NCI-H146 (cell line): ENCODE measurements at places on chromosomes 5 and 9.

DNA sequence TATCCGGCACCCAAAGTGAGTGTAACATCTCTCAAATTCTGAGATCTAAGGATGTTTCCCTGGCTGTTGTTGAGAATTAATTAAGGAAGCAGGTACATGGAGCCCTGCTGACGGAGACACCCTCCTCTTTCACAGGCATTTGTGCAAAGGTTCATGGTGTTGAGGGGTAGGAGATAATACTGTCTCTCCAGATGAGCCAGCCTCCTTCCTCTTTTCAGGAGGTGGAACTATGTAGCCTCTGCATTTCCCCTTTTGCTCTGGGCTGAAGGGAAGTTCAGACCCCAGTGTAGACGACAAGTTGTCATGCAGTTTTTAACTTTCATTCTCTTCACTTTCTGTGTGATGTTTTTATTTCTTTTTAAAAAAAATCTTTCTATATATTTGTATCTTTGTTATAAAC is 107.5 kb downstream of the GALNT10 start:
- DNase-seq = no peak

DNA sequence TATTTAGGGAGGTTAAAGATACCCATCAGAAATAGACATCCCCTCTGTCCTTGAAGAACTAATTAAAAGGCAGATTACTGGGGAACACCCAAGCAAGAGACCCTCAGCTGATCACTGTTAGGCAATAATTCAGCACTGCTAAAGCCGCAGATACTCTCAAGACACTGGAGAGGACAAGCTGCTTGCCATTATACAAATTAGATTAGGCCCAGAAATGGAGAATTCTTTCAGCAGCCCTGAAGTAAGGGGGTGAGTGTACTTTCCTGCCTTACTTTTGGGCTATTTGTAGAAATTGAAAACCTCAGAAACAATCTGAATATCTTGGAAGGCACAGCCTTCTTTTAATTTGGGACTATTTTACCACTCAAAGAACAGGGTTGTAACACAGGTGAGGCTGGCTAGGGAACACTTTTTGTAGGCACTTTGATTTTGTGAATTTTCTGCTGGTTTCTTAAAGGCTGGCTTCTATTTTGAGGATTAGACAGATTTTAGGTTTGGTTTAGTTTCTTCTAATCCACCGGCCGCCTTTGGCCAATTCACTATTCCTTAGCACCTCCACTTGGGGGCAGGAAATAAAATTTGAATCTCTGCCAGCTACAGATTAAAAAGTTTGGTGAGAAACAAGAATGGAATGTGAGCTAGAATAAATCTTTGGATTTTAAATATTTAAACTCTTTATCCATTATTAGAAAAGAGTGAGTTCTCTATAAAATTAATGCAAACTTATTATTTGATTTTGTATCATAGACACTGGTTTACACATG is 106.0 kb downstream of the SMARCA2 start:
- DNase-seq = no peak

DNA sequence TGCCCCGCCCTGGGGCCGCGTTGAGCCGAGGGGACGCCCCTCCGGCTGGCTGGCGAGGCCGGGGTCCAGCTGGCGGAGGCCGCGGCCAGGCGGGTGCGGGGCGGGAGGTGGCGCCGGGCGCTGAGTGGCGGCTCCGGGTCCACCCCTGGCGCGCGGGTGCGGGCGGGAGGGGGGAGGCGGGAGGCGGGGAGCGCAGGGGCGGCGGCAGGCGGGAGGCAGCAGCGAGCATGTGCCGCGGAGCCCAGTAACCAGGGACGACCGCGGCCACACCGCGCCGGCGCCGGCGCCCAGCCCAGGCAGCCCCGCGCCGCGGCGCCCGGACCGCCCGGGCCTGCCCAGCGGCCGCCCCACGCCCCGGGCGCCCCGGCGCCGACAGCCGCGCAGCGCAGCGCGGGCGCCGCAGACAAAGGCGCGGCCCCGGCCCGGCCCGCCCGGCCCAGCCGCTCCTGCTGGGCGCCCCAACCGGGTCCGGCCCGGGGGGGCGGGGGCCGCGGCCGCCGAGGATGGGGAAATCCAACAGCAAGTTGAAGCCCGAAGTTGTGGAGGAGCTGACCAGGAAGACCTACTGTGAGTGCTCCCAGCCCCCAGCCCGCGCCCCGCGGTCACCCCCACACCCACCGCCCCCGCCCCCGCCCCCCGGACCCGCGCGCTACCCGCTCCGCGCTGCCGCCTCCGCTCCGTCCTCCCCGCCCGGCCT is at the start of gene NCS1:
TSS of gene NCS1 (plus strand) at position 244 of the 697 bp plus-strand sequence. CDS start at position 504, 260 bp downstream.
- DNase-seq = peak; percentile 70

GRCh38 chr9:130692321-130692720 is 1.3 kb upstream of the EXOSC2 start:
- DNase-seq = no peak

DNA sequence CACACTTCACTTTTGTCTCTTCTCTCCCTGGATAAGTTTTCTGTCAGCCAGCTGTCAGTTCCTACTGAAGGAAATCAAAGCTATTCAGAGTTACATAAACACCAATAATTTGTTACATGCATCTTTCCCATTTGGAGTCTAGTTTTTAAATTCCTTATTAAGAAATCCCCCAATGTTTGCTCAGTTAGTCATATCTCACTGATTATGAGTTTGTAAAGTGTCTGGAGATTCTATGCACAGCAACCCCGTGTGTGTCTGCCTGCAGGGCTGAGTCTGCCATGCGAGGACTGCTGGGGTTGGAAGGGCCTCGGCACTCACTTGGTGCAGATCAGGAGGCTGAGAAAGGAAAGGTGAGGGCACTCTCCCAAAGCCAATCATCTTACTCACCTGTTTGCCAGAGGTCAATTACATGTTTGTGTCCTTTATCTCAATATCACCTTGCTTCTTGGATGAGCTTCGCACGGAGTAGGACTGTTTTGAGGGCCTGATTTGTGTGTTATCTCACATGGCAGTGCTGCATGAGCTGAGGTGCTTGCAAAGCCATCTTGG is 3.3 kb downstream of the ANKRD34B start:
- DNase-seq = no peak

DNA sequence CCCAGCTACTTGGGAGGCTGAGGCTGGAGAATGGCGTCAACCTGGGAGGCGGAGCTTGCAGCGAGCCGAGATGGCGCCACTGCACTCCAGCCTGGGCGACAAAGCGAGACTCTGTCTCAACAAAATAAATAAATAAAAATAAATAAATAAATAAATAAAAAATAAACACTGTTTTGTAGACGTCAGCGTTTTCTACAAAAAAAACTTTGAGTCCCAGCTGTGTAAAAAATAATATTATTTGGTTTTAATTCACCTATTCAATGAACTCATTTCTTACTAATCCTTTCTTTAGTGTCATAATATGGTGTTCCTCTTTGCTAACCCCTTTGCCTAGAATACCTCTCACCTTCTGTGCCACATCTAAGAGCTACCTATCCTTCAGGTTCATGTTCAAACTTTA is 30.2 kb upstream of the MSANTD3 start:
- no peak for DNase-seq

DNA sequence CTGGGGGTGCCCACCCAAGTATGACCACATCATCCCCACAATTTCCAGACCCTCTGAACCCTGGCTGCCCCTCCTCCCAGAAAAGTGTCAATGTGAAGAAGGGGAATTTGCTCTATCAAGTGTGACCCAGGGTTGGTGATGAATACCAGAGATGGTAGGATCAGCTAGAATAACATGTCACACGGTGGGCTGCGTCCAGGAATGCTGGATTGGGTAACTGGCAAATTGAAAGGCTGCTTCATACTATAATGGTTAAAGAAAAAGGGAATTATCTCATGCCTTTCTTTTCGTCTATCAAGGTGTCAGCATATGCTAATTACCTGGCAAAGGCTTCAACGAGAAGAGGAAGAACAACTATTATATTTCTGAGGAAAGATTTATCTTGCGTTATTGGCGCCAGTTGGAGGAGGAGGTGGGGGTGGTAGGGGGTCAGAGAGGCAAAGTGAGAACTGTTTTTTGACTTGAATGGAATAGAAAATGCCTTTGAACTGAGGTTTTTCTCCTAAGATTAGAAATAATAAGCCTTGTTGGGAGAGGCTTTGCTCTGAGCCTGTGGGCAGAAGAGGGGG is 27.8 kb upstream of the ARAP3 start:
- DNase-seq = no peak
